ENCODE measurements at places on chromosomes 2 and 18.

DNA sequence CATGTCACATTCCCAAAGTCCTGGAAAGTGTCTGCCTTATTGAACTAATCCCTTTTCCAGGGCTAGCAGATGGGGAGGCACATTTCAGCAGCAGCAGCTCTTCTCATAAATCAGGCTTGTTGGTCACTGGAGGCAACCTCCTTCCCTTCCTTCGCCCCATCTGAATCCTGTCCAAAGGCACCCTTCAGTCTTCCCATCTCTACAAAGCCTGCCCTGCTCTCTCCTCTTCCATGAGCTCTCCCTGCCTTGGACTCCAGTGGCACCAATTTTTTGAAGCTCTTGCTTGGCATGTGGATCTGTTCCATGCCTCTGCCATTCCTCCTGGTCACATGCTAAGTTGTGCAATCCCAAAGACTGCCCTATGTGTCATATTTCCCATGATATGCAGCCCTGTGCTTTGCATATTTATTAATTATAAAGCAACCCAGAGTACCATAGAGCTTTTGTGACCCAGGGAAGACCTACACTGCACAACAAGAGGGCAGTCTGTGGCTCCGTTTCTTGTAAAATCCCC lies 70.3 kb downstream of the ANTXR1 start:
- DNase-seq, result no peak

- no peak for DNase-seq
Observed at GRCh38 chr2:181750305-181750704, 70.0 kb upstream of the NEUROD1 start.

DNA sequence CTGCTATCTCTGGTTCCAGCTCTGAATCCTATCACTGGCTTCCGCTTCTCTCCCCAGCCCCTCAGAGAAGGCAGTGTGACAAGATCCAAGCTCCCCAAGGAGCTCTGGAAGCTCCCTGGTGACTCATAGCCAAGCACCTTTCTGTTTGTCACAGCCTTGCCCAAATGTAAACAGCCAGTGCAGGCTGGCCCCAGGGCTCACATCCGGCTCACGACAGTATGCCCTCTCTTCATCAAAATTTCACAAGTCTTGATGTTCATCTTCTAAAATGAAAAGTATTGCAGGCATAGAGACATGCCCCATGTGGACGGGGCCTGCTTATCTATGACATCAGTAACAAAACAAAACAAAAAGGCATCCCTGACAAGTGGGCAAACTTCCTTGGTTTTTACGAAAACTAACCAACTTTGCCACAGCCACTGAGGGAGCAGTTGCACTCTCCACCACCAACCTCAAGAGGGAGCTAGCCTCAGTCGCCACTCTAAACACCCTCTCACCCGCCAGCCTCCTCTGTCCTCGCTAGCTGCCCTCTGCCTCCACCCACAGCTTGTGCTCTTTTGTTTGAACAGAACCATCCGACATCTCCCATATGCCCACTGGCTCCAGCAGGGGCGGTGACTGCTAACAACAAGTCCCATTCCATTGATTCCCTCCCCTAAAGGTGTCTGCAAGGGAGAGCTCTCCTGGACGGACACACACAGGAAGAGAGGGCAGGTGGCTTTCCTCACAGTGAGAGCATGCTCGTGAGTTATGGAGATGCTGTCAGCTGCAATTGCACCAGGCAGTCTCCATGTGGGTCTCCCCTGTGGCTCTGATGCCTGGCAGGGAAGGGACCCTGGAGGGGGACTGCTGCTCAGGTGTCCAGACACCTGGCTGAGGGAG lies 71.0 kb upstream of the DAPL1 start:
- no peak for DNase-seq

- DNase-seq, result no peak
Observed at GRCh38 chr18:52481116-52481515, 141.1 kb downstream of the DCC start.

DNA sequence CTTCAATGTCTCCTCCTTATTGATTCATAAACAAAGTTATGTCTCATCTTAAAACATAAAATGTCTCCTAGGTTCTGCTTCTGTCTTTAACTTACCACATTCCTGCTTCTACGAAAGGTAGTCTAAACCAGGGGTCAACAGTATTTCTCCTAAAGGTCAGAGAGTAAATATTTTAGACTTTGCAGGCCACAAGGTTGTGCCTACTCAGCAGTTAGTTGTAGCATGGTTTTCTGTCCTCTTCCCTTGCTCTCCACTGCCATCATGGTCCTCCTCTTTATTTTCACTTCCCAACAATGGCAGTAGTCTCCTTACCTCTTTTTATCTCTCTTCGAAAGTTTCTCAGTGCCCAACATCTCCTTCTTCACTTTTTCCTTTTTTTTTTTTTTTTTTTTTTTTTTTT lies 68.3 kb upstream of the LRP1B start:
- no peak for DNase-seq

- DNase-seq, result no peak
Observed at GRCh38 chr2:9983401-9984216, 32.1 kb downstream of the GRHL1 start.

- no peak for DNase-seq
Observed at GRCh38 chr2:192741889-192742288, 547.2 kb upstream of the TMEFF2 start.

DNA sequence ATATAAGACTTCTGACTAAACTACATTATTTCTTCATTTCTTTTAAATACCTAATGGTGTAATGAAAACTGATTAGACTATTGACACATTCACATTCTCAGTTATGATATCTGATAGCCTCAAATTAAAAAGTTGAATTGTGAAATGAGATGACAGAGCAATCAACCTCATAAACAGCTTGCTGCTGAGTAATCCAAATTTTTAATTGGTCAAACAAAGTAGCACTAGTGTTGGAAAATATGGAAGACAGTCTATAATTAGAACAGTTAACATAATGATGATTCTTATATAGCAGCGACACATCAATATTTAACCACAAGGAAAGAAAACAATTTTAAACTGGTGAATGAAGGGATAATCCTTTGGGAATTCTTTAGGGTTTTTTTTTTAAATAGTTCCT lies 91.9 kb upstream of the LRP1B start:
- DNase-seq, result no peak

GRCh38 chr2:134155134-134155533 lies 98.7 kb upstream of the MGAT5 start:
- no peak for DNase-seq

DNA sequence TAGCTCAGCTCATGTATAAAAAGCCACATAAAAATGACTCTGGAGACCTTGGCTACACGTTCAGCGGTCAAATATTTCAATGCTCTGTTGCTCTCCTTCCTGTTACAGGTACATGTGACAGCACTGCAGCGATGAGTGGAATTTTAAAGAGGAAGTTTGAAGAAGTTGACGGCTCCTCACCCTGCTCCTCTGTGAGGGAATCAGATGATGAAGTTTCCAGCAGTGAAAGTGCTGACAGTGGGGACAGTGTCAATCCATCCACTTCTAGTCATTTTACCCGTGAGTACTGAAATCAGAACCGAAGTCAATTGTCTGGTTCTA lies 125.4 kb downstream of the CSRNP3 start:
- no peak for DNase-seq

Data from stimulated activated CD8-positive, alpha-beta memory T cell treated with anti-CD3 and anti-CD28 coated beads, Interleukin-4, amount 100 ng/mL, for 1 hour (primary cell).